T1000 (cell line): ENCODE measurements at places on chromosomes 2 and 18.

DNA sequence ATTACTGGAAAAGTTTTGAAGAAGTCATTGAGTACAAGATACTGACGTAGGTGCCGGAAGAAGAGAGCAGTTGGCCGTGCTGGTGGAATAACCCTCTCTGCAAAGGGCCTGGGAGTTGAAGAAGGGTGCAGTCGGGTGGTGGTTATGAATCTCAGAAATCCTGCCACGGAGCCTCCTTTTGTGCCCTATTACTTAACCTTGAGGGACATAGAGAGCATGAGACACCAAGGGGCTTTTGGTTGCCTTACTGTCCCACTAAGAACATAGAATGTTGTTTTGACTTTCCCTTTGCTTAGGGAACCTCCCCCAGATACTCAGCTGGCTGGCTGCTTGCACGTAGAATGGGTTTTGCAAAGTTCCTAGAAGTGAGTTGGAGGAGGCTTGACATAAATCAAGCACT, 1.3 kb upstream of the CD28 start:
- DNase-seq, result no peak

DNA sequence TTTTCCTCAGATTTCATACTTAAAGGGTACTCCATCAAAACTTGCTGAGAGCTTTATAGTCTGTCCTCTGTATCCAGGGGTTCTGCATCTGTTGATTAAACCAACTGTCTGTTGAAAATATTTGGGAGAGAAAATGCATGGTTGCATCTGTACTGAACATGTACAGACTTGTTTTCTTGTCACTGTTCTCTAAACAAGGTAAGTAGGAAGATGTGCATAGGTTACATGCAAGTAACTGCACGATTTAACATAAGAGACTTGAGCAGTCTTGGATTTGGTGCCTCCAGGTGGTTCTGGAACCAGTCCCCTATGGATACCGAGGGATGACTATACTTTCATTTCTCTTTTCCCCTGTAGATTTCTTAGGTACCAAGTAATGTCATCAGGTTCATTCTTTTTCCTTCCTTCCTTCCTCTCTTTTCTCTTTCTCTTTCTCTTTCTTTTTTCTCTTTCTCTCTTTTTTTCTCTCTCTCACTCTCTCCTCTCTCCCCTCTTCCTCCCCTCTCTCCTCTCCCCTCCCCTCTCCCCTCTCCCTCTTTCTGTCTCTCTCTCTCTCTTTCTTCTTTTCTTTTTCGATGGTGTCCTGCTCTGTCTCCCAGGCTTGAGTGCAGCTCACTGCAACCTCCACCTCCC, 23.2 kb downstream of the ADNP2 start:
- no peak for DNase-seq

- DNase-seq, result no peak
Measured at GRCh38 chr2:156982615-156983014, 274.9 kb upstream of the GALNT5 start.

DNA sequence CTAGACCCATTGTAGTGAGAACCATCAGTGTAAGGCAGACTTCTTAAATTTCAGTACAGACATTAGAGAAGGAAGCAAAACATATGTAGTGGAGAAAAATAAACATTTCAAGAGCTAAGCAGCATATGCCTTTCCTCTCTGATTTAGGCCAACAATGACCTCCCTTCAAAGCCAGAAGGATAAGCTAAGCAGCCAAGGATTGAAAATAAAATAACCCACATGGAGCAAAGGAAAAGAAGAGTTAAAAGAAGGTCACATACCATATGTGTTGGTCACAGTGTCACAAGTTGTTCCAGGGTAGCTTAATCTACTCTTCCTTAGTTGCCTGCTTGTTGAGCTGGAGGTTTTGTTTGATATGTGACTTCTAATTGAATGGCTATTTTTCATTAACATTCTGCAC, 15.6 kb upstream of the LAMA1 start:
- no peak for DNase-seq

- no peak for DNase-seq
Measured at GRCh38 chr2:228675646-228676045, 494.2 kb upstream of the SPHKAP start.

GRCh38 chr2:37468170-37468569, 123.7 kb downstream of the QPCT start:
- no peak for DNase-seq

GRCh38 chr2:20641123-20641985, 9.5 kb downstream of the HS1BP3 start:
- peak; percentile 75 for DNase-seq

DNA sequence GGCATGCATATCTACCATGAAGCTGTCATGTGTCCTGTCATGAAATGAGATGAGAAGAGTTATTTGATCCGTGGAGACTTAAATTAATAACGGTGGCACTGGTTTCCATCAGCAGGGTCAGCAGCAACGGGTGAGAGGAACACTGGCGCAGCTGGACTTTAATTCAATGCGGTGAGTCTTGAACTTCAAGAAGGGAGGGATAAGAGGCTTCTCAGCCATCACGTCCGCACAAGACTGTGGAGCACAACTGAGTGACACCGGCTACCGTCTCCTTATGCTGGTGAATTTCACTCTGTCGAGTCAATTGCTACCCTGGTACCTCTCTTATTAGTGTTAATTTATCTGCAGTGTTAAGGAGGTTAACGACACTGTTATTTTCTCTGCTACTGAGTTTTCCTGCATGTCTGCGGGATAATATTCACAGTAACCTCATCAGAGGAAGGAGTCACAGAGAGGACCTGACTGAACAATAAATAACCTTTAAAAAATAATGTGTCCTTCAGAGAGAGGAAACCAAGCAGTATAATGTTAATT, 236.8 kb downstream of the EPHA4 start:
- DNase-seq, result no peak

DNA sequence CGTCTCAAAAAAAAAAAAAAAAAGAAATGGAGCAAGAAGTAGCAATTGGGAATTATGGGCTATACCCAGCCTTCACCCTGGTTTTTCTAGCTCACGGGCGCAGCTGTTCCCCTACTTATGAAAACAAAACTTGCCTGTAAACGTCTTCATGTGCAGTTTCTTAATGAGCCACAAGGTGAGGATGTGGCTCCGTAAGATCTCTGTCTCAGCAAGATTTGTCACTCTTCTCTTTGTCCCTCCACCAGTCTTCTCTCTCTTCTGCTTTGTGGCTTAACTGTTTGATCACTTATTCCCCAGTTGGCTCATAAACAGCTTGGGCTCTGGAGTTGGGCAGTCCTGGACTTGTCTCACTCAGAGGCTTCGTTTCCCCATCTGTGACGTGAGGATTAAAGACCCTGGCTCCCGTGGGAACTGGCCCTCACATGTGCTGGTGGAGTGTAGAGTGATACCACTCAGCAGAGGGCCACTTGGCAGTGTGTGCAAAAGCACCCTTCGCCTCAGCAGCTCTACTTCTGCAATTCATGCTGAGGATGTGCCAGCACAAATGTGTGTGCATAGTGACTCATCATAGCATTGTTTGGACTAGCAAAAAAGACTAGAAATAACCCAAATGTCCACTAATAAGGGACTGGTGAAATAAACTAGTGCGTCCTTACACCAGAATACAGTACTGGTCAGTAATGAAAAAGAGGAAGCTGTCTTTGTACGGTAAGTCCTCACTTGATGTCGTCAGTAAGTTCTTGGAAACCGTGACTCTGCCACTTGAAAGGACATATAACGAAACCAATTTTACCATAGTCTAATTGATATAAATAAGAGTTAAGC, 8.7 kb downstream of the CEP68 start:
- peak; percentile 68 for DNase-seq

DNA sequence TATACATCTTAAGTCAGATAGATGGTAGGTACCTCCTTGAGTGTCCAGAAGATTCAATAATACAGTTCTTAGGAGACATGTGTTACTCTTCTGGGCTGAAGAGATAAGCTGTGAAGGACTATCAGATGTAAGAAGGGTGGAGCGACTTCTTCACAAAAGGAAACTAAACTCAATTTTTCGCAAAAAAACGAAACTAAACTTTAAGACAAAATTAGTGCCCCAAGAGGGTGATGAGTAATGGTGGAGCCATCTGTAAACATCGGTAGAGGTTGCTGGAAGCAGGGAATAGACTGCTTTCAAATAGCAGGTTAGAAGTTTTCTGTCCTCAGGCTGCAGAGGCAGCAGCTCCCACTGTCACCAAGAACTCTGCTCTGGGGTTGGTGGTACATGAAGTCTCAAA, 111.6 kb upstream of the TACR1 start:
- no peak for DNase-seq

- DNase-seq, result no peak
Measured at GRCh38 chr2:45915523-45915922, 264.0 kb downstream of the PRKCE start.

DNA sequence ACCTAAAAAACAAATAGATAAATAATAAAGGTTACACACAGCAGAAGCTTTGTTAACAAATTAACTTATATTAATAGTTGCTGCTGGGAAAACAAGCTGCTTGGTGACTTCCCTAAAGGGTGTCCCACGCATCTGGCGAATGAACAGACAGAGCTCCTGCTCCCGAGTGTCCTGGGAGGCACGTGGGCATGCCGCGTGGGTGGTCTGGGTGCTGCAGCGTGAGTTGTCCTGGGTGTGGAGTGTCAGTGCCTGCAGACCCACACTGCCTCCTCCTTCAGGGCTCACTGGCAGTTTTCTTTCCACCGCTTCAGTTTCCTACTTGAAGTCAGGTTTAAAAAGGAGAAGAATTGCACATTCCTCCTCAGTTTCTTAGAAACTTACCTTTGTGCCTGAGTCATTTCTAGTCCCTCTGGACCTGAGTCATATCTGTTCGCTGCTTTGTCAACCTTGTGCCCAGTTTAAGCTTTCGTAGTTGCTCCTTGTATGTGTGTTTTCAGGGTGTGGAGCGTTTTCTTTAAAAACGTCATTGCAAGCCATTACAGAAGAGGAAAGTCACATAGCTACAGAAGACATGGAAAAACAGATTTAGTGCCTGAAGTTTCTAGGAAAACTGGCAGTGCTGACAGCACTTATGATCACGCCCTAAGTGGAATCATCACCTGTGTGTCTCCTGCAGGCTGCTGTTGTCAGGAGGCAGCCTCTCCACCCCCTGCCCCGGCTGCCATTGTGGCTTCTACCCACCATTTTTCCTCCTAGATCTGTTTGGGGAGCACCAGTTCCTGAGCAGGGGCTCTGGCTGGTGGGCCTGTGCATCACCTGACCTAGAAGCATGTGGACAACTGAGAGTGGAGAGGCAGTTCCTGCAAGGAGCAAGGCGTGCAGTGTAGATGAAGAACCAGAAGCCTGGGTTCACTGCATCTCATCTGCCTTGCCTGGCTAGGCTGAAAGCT, 24.5 kb downstream of the IMPA2 start:
- no peak for DNase-seq

GRCh38 chr2:175277772-175278171, 96.3 kb upstream of the ATP5MC3 start:
- no peak for DNase-seq

DNA sequence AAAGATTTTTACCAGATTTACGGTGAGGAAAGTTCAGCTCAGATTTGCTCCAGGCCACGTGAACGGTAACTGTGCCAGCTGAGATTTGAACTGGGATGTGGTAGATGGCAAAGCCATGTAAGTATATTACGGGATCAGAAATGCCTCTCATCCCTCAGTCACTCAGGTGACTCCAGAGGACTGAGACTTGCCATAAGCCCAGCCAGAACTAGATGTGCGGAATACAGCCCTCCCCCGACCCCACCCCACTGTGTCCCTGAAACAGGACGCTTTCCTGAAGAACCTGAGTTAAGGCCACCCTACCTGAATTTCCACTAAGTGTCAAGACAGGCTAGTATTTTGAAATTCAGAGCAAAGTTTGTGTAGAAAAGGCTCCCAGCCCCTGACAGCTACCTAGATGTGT, 1.3 kb upstream of the FHL2 start:
- no peak for DNase-seq
